Osteocyte (in vitro differentiated cells): ENCODE measurements at places on chromosomes 6 and 20. TPM values are rescaled to one million over a fixed set of nuclear protein-coding genes. Genes with fewer than 3 reads are reported as not detected.

GHRH gene
- not detected in 2 replicates for total RNA-seq

ANKRD60 gene
- not detected in 2 replicates for total RNA-seq

LRRC1 gene
- 7.4 and 7.6 TPM in 2 replicates for total RNA-seq

TMEM244 gene
- not detected in 2 replicates for total RNA-seq

SEC23B gene
- 30.5 and 36.8 TPM in 2 replicates for total RNA-seq

PRSS16 gene
- not detected in 2 replicates for total RNA-seq

TRDN gene
- total RNA-seq: not detected in 2 replicates
